ENCODE measurements at places on chromosomes 1 and 21. TPM values are rescaled to one million over a fixed set of nuclear protein-coding genes. Genes with fewer than 3 reads are reported as not detected.
A peak's percentile ranks its signal among the peaks of the same experiment; 100 is the strongest.

Gene SPRR2A
- total RNA-seq, result not detected

GRCh38 chr1:223199094-223199647 is 56.1 kb upstream of the TLR5 start:
- no peak for DNase-seq

DNA sequence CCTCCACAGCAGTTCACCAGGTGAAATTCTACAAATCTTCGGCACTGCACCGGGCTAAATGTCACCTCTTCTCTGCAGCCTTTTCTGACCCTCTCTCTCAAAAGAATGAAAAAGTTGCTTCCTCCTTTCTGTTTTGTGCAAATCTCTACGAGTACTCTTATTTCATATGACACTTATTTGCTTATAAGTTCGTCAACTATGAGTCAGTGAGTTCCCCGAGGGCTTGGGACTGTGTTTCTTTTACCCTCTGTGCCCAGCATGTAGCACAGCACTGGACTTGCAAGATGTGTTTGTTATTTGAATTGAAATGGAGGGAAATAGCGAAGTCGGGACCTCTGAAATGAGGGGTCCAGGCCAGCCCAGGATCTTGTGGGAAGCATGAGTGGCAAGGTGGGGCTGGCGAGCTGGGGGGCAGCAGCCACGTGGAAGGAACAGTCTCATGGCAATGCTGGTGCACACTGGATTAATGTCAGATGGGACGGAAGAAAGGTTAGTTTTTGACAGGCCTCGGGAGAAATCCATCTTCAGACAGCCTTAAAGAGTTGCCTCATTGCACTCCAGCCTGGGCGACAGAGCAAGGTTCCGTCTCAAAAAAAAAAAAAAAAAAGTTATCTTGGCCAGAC is 6.2 kb downstream of the SLC6A9 start:
- no peak for DNase-seq

Gene GPR37L1
- 3.1 TPM for total RNA-seq

Gene S100A8
- 6.9 TPM for total RNA-seq

Gene RIMKLA
- 14.3 TPM for total RNA-seq

DNA sequence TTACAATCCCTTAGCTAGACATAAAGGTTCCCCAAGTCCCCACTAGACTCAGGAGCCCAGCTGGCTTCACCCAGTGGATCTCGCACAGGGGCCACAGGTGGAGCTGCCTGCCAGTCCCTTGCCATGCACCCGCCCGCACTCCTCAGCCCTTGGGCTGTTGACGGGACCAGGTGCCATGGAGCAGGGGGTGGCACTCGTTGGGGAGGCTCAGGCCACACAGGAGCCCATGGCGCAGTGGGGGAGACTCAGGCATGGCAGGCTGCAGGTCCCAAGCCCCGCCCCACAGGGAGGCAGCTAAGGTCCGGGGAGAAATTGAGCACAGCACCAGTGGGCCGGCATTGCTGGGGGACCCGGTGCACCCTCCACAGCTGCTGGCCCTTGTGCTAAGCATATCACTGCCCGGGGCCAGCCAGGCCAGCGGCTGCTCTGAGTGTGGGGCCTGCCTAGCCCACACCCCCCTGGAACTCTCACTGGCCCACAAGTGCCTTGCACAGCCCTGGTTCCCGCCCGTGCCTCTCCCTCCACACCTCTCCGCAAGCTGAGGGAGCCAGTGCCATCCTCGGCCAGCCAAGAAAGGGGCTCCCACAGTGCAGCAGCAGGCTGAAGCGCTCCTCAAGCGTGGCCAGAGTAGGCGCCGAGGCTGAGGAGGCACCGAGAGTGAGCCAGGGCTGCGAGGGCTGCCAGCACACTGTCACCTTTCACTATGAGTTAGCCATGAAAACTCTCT is 117.8 kb downstream of the LIPI start:
- no peak for DNase-seq

- DNase-seq, result peak; percentile 53
Measured at GRCh38 chr1:210251680-210252490, 19.3 kb downstream of the SERTAD4 start.

- peak; percentile 49 for DNase-seq
Measured at GRCh38 chr1:153277852-153278251, 18.4 kb downstream of the LORICRIN start.

- DNase-seq, result no peak
Measured at GRCh38 chr1:200391747-200392146, 18.1 kb downstream of the ZNF281 start.

Gene LCE1D
- total RNA-seq, result not detected

Gene KISS1
- not detected for total RNA-seq

GRCh38 chr1:91550961-91551360 is 50.3 kb downstream of the CDC7 start:
- DNase-seq, result no peak

GRCh38 chr1:111733183-111733991 is 5.8 kb downstream of the INKA2 start:
- peak; percentile 41 for DNase-seq

DNA sequence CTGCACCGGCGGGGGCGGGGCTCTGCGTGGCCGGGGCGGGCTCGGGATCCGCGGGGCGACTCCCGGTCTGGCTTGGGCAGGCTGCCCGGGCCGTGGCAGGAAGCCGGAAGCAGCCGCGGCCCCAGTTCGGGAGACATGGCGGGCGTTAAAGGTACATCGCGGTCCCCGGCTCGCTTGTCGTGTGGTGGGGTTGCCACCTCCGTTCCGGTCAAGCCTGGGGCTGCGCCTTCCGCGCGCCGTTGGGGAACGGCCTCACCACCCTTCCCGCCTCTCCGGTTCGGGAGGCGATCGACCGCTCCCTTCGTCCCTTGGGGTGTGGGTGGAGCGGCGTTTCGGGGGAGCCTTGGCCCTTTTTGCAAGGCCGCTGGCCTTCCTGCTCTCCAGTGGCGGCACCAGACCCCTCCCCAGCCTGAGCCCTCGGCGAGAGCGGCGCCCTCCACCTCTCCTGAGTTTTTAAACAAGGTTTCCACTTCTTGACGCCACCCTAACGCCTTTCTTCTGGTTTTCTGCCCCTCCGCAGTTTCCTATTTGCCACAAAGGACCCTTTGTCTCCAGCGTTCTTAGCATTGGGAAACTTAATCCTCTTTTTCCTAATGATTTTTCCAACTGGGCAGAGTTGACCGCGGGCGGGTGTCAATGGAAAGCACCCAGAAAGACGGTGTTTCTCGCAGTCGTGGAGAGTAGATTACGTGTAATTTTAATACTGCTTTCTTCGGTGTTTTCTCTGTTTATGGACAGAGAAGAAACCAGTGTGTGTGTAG is at the start of the genes LEPR and LEPROT:
LEPR (plus strand) TSS at position 79 of the 761 bp plus-strand sequence. CDS start 144,898 bp downstream, outside the sequence.
LEPROT (plus strand) TSS at position 79 of the 761 bp plus-strand sequence; CDS start at position 136, 57 bp downstream.
- no peak for DNase-seq

Gene LRRIQ3
- total RNA-seq, result 0.16 TPM

DNA sequence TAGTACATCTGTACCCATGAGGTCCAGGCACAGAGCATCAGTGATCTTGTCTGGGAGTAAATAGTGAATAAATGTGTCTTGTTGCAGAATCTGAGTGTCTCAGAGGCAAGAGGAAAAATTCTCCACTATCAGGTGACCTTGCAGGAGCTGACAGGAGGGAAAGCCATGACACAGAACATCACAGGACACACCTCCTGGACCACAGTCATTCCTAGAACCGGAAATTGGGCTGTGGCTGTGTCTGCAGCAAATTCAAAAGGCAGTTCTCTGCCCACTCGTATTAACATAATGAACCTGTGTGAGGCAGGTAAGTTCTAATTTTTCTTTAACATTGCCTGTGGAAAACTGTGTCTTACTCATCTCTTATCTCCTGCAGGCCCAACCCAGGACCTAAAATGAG is 43.1 kb downstream of the IL12RB2 start:
- no peak for DNase-seq

- no peak for DNase-seq
Measured at GRCh38 chr1:150874455-150875196, 1.8 kb downstream of the ARNT start.

Gene LRRC3
- total RNA-seq, result 2.0 TPM

- DNase-seq, result no peak
Measured at GRCh38 chr21:23977971-23978370, 1629.3 kb downstream of the MRPL39 start.

Gene FAM167B
- total RNA-seq, result 4.2 TPM

Gene RXRG
- total RNA-seq, result 0.20 TPM

GRCh38 chr1:220876511-220877376 is 2.5 kb upstream of the HLX start:
- DNase-seq, result no peak

Gene OPTC
- total RNA-seq, result not detected

Gene OR2T11
- total RNA-seq, result not detected

GRCh38 chr1:2795926-2796325 is 5.6 kb downstream of the TTC34 start:
- DNase-seq, result no peak

Gene SIM2
- 0.07 TPM for total RNA-seq

DNA sequence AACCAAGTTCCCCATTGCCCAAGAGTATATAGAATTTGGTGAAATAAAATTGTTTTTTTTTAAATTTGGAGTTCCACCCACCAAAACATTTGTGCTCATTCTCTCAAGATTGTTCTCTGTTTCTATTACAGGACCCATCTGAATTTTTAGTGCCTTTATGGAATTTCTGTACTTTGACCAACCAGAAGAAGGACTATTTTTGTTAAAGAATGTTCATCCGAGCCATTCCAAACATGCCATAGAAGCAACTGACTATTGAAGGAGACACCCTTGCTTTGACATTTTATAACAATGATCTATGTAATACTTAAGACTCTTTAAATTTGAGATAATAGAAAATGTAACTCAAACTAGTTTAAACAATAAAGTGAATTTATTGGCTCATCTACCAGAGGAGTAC is 655.7 kb upstream of the ADAMTS5 start:
- DNase-seq, result no peak

Gene DTL
- 5.2 TPM for total RNA-seq

Gene TNFRSF18
- total RNA-seq, result 0.61 TPM

DNA sequence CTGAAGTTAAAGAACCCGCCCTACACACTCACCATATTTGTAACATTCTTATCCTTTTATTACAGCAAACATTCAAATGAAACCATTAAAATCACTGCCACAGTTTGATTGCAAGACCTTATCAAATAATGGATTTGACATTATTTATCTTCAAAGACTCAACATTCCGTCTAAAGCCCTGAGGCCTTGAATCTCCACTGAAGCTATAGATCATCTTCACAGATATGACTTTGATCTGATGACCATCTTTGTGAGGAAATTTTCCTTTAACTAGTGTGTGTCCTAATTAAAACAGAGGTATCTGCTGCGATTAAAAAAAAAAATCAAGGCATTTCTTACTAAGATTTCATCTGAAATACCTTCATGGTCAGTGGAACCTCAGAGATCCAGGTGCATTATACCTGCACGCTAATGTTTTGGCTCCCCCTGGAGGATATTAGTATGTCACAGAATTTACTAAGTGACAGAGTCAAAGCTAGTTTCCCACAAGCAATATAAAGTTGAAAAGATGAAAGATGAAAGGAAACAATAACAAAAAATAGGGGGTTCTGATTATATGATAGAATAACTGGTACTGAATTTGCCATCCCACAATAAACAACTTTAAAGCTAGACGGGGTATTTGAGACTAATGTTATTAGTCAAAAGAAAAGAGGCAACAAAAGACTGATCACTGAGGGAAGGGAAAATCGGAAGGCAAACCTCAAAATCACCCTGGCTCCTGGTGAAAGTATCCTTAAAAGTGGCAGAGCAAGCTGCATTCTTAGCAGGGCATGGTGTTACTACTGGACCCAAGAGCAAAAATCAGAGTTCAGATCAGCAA is 923.4 kb downstream of the NCAM2 start:
- no peak for DNase-seq

- DNase-seq, result no peak
Measured at GRCh38 chr1:27478098-27478497, 11.9 kb downstream of the WASF2 start.

DNA sequence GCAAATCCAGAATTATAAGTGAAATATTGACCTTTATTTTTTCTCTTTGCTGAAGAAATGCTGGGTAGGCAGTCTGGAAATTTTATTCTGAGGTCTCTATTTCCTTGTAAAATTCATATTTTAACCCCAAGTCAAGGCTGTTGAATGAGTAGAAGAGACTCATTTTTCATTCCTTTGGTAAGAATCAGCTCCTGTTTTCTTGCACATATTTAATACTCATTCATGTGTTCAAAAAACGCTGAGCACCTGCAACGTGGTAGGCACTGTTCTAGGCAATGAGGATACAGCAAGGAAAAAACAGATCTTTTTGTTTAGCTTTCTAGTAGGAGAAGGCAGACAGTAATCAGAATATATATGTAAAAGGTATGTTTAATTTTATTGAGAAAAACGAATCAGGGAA is 1.5 kb downstream of the PRKAA2 start:
- no peak for DNase-seq

DNA sequence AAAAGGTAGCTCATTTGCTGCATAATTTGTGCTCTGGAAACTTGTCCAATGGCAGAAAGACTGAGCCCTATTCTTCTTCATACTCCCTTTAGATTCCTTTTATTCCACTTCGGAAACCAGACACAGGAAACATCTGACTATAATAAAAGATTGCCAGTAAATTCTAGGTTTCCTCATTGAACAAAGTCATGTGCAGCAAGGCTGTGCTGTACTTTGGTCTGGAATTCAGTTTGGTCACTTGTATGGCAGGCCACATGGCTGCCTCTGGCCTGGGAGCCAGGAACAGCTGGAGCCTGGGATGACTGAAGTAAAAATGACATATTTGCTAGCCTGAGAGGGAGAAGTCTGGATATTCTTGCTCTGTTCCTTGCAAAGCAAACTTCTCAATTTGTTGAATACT is 79.6 kb downstream of the ST3GAL3 start:
- peak; percentile 51 for DNase-seq

- no peak for DNase-seq
Measured at GRCh38 chr1:7538033-7538432, 233.1 kb upstream of the VAMP3 start.

Gene IFFO2
- total RNA-seq, result 5.6 TPM

DNA sequence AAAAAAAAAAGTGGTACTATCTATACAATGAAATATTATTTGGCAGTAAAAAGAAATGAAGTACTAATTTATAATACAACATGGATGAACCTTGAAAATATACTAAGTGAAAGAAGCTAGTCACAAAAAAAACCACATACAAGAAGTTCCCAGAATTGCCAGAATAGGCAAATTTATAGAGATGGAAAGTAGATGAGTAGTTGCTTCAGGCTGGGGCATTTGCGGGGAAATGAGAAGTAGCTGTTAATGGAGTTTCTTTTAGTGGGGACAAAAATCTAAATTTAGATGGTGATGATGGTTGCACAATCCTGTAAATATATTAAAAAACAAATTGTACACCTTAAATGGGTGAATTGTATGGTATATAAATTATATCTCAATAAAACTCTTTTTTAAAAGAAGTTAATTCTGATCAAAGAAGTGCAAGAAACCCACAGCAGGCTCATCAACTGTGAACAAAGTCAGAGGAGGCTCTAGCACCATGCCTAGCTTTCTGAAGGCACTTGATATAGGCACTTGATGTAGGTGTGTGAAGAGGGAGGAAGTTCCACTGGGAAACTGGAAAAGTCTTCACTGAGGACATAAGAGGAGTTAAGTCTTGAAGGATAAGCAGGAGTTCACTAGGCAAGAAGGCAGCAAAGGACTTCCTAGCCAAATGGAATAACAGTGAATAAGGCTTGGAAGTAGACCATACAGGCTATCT is 52.5 kb downstream of the DMAP1 start:
- DNase-seq, result no peak

GRCh38 chr1:1359308-1359663 is 931 bp upstream of the MXRA8 start:
- DNase-seq, result peak; percentile 18

- no peak for DNase-seq
Measured at GRCh38 chr1:150626150-150626549, 3.3 kb downstream of the ENSA start.

Gene COL11A1
- total RNA-seq, result 0.32 TPM
